DMS79 treated with DMSO at 0.1 percent for 48 hours (cell line): ENCODE measurements at places on chromosomes 1 and 21.
A peak's percentile ranks its signal among the peaks of the same experiment; 100 is the strongest.

DNA sequence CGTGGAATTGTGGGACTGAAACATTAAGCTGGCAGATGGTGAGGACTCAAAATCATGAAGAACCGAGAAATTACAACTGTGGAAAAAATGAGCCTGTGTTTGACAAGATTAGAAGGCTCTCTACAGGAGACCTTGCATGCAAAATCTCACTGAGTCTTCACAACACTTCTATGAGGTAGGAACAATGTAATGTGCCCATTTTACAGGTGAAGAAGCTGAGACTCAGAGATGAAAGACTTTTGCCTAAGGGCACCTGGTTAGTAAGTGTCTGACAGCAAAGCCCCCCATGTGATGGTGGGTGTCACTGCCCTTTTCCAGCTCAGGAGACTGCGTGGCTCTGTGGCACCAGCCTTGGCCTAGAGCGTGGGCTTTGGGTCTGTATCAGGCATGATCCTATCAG is 21.0 kb downstream of the OPRD1 start:
- no peak for DNase-seq

DNA sequence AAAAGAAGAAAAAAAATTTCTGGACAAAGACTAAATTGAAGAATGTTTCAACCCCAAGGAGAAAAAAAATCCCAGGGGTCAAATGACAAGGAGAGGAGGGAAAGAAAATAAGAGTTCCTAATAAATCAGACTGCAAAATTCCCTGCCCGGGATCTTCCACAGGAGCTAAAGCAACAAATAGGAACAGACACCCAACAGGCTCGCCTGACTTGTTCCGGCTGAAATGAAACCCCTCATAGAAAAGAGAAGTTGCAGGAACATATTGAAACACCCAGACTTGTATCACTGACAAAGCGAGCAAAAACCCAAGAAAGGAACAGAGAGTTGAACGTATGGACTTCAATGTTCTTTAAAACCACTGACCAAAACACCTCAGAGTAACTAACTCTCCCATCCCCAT is 123.0 kb downstream of the TIAM1 start:
- no peak for DNase-seq

DNA sequence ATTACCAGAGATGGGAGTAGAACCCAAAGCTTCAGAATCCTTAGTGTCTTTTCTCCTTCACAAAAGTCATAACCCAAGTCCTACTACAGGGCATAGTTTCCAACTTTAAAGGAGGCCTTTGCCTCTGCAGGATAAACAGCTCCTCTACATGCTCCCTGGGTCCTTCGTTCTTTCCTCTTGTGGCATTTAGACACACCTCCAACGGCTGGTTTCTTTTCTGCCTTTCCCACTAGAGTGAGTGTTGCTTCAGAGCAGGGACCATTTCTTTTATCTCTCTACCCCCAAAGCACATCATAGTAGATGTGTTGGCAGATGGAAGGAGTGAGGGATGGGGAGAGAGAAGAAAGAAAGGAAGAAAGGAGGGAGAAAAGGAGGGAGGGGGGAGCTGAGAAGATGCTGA is 144.7 kb upstream of the SPATA6 start:
- DNase-seq, result no peak

DNA sequence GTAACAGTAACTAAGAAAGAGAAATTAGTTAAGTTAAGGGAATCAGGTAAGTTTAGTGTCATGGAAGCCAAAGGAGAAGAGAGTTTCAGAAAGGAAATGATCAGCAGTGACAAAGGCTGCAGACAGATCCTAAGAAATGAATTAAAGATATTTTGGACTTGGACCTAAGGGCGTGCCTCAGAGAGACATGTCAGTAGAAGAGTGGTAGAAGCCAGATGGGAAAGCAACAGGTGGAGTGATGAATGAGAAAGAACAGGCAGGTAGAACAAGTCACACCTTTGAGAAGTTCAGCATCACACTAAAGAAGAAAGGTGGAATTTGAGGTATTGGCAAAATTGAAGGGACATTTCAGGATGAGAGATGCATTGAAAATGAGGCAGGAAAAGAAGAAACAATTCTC is 1.4 kb upstream of the C4BPA start:
- no peak for DNase-seq

DNA sequence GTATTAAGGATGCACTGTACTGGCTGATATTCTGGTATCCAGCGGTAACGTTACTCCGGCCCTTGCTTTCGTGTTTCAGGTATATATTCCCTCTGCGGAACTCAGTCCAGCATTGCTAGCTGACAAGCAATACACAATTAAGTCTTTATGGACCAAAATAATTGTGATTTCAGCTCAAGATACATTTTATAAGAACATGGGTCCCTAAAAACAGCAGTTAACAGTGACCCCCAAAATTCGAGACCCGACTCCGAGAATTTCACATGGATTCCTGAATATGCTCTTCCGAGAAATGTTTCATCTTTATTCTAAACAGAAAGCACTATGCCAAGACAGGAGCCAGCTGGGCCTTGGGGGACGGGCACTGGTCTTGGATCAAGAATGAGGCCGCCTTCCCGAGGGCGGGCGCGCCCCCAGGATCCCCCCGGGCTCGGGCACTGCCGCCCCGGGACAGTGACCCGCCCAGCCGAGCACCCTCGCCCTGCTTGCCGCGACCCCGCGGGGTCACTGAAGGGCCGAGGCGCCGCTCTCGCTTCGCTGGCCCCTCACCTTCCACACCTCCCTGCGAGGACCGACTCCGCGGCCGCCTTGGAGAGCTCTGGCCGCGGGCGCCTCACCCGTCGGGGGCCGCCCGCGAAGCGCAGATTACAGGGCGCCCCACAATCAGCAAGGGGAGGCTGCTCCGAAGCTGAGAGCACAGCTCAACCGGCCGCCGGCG is 610 bp downstream of the SCYL3 start:
- DNase-seq, result peak; percentile 44

- no peak for DNase-seq
Measured at GRCh38 chr1:166977951-166978350, 2.6 kb upstream of the ILDR2 start.

DNA sequence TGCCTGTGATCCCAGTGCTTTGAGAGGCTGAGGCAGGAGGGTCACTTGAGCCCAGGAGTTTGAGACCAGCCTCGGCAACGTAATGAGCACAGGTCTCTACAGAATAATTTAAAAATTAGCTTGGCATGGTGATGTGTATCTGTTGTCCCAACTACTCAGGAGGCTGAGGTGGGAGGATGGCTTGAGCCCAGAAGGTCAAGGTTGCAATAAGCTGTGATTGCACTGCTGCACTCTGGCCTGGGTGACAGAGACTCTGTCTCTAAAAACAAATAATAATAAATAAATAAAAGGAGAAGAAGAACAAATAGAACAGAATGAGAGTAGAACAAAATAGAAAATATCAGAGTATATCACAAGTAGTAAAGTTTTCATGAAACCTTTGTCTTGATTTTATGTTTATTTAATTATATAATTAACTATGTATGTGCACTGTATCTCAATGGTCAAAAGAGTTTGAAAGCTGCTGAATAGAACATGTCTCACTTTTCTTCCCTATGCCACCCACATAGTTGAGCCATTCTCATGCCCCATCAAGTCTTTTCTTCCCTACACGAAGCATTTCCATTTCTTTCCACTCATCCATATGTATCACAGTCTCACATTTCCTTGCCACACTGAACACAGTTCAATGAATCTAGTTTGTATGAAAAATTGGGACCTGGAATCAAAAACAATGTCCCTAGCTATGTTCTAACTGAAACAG is 22.9 kb upstream of the APOBEC4 start:
- no peak for DNase-seq

- no peak for DNase-seq
Measured at GRCh38 chr1:16048573-16049189, 5.1 kb downstream of the CLCNKB start.

DNA sequence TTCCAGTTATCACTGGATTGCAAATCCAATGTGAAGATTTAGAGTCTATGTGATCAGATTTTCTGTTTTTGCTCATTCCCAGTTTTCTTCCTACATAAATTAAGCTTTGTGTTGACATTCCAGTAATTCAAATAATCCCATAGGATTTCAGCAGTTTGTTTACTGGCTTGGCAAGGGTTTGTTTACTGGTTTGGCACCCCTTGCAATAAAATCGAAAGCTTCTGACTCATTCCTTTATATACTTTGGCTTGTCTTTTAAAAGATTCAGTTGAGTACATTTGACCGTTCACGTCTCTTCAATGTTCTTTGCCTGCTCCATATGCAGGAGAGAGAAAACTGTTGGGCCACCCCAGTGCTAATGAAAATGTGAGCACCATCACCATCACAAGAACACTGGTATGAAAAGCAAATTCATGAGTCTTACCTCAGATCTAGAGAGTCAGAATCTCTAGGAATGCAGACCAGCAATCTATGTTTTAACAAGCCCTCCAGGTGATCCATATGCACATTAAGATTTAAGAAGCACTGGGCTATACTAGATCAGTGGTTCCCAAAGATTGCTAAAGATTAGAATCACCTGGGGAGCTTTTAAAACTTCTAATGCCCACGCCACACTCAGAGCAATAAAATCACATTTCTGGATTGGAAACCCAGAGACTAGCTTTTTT is 32.8 kb downstream of the ZC3H11B start:
- no peak for DNase-seq

DNA sequence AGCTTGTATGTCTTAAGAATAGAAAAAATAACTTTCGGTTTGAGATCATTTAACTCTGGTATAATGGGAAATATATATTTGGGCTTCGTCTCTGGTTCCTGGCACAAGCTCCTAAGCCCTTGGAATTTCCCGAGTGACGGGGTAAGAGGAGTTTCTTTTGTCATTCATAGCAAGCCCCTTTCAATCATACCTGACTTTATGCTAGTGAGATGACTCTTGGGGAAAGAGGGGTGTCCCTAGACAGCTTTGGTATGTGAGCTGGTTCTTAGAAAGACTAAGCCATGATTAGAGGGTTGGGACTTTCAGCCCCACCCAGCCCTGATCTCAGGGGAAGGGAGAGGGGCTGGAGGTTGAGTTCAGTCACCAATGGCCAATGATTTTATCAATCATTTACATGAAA is 13.9 kb upstream of the MTARC1 start:
- DNase-seq, result no peak

- no peak for DNase-seq
Measured at GRCh38 chr21:38986406-38986805, 180.7 kb downstream of the ETS2 start.

DNA sequence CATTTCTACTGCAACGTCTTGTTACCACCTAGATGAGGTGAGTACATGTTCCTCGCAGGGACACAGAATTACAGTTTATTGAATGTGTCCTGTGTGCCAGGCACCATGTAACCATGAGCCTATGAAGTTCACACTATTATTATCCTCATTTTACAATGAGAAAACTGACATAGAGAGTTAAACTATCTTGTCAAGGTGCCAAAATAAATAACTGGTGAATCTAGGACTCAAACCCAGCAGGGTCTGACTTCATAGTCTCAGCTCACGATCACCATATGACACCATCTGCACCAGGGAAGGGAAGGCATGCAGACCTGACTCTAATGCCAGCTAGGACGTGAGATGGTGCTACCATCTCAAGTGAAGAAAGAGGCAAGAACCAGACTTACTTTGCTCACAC is 2.4 kb downstream of the SELE start:
- DNase-seq, result no peak

- DNase-seq, result no peak
Measured at GRCh38 chr1:167442854-167443565, 75.3 kb downstream of the CD247 start.

GRCh38 chr1:23564529-23565122 is 5.3 kb upstream of the ID3 start:
- DNase-seq, result peak; percentile 34

GRCh38 chr1:104463126-104463697 is 713.5 kb downstream of the AMY1C start:
- peak; percentile 81 for DNase-seq

DNA sequence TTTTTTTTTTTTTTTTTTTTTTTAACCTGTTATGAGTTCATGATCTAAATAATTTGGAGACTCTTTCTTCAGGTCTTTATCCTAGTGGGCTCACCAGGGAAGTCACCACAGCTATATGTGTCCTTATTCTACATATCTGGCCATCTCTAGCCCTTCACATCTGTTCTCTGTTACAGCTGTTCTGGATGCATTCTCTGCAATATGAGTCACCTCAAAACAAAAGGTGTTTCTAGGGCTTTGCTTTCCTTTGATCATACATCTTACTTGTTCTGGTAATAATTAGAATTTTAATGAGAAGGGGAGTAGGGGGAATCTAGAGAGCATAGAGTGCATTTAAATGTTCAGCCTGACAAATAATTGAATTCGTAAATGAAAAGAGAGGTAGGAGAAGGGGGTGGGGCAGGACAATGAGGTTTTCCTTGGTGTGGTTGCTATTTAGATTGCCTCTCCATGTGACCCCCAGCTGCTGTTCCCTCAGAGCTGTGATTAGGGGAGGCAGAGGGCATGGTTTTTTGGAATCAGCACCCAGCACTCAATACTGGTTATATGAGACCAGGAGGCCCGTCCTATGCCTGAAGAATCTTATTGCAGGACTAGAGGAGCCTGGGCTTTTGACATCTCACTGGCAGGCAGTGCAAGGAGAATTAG is 8.0 kb downstream of the SYT6 start:
- no peak for DNase-seq

- DNase-seq, result no peak
Measured at GRCh38 chr1:159825564-159825963, 1.1 kb upstream of the SLAMF8 start.

GRCh38 chr1:9180111-9180819 is 51.4 kb upstream of the GPR157 start:
- DNase-seq, result no peak

GRCh38 chr21:33998402-33998801 is 75.0 kb upstream of the MRPS6 start:
- DNase-seq, result peak; percentile 66
